CD4-positive, CD25-positive, alpha-beta regulatory T cell (primary cell): ENCODE measurements at places on chromosomes 5 and 9. TPM values are rescaled to one million over a fixed set of nuclear protein-coding genes. Genes with fewer than 3 reads are reported as not detected.

The BAG1 gene
- total RNA-seq, result 80.2 TPM

The NUTM2G gene
- total RNA-seq, result not detected

GRCh38 chr5:60959156-60959555 lies 14.2 kb downstream of the NDUFAF2 start:
- peak; percentile 12 for DNase-seq

GRCh38 chr5:142587354-142587965 lies 98.4 kb downstream of the FGF1 start:
- DNase-seq, result no peak

- DNase-seq, result no peak
Measured at GRCh38 chr5:139961435-139962157, 81.5 kb downstream of the NRG2 start.

DNA sequence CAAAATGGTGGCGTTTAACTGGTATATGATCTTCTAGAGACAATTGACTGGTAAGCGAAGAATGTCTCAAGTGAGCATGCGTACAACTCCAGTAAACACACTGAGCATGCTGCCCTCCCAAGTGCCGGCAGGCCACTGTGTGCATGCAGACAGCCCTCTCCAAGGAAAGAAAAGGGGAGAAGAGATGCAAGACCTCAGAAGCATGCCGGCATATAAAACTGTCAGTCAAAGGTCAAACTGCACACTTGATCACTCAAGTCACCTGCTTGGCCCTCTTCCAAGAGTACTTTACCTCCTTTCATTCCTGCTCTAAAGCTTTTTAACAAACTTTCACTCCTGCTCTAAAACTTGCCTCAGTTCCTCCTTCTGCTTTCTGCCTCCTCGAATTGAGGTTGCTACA lies 910.2 kb downstream of the TAF11L14 start:
- no peak for DNase-seq
